SW 1271 (cell line): ENCODE measurements at places on chromosomes 11 and 22.

DNA sequence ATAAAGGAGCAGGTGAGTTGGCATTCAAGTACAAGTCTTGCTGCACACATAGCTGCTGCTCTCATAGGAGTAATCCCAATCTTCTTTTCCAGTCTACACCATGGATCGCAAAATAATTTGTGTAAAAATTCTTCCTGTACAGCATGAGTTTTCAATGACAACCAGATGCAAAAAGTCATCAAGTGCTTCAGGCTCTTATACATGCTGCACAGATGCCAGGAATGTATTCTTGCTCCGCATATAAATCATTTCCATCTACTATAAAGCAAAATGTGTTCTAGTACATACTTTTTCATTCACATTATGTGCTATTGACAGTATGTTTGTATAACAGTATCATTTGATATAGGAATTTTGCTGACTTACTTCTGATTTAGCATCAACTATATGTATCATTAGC lies 35.4 kb downstream of the NXPE2 start:
- DNase-seq = no peak

DNA sequence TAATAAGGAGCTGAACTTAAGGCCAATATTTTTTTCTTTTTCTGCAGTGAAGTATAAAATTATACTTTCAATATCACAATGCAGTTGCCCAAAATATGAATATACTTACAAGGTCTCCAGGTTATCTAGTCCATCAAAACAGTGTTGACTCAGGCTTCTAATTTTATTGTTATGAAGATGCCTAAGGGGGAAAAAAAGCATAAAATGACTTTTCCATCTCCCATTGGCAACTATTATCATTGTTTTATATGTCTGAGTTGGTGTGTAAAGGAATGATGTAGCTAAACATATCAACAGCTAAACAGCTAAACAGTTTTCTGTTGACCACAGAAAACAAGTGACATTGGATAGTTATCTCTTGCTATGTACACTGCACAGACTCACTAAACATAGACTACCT lies 21.2 kb upstream of the CCDC34 start:
- DNase-seq = no peak

GRCh38 chr11:108597736-108598355 lies 4.3 kb upstream of the EXPH5 start:
- DNase-seq = no peak

- DNase-seq = no peak
Measured at GRCh38 chr11:32722255-32722654, 72.2 kb downstream of the CCDC73 start.

GRCh38 chr11:62152245-62153086 lies 28.7 kb downstream of the INCENP start:
- no peak for DNase-seq

GRCh38 chr11:1543606-1544263 lies 28.3 kb downstream of the DUSP8 start:
- no peak for DNase-seq
